ENCODE measurements at places on chromosomes 1 and 21. TPM values are rescaled to one million over a fixed set of nuclear protein-coding genes. Genes with fewer than 3 reads are reported as not detected.

OR14K1 gene
- total RNA-seq = not detected

GRCh38 chr1:35737120-35737519, 18.4 kb upstream of the C1orf216 start:
- no peak for DNase-seq

- peak; percentile 44 for DNase-seq
Observed at GRCh38 chr21:43328958-43329691, 97.8 kb downstream of the SIK1 start.

XCL1 gene
- total RNA-seq = 0.38 TPM

GRCh38 chr1:201006450-201006849, 17.1 kb downstream of the KIF21B start:
- no peak for DNase-seq

- no peak for DNase-seq
Observed at GRCh38 chr21:39610703-39611102, 2.0 kb upstream of the B3GALT5 start.

DNA sequence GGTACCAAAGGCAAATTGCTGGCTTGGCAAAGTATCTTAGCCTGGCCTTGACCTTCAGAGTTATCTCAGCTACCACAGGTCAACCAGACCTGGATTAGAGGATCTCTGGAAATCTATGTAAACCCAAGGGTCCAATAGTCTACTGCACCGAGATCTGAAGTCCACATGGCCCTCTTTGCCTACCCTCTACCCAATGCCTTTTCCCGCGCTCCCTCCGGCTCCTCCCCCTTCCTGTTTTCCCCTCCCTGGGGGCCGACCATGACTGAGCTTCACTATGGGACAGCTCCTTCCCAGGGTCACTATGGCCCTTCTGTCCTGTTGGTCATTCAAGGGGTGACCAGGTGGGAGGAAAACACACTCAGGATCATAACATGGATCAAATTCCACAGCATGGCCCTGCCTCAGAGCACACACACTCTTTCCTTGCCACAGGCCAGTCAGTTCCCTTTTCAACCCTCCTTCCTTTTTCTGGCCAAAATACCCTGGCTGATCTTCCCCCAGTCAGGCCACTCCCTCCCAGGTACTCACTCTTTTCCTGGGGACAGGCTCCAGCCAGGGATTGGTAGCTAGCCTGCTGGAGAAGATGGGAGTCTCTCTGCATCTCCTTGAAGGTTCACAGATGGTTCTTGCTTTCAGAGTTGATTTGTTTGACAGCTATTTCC, 19.1 kb upstream of the TMEM183A start:
- no peak for DNase-seq
